ENCODE measurements at places on chromosomes 2 and 18.
A peak's percentile ranks its signal among the peaks of the same experiment; 100 is the strongest.

- no peak for DNase-seq
Measured at GRCh38 chr2:85110991-85111560, 22.1 kb upstream of the TCF7L1 start.

- DNase-seq: no peak
Measured at GRCh38 chr18:33699372-33699771, 121.4 kb downstream of the ASXL3 start.

GRCh38 chr18:43420950-43421349 is 143.7 kb upstream of the SYT4 start:
- DNase-seq: no peak

DNA sequence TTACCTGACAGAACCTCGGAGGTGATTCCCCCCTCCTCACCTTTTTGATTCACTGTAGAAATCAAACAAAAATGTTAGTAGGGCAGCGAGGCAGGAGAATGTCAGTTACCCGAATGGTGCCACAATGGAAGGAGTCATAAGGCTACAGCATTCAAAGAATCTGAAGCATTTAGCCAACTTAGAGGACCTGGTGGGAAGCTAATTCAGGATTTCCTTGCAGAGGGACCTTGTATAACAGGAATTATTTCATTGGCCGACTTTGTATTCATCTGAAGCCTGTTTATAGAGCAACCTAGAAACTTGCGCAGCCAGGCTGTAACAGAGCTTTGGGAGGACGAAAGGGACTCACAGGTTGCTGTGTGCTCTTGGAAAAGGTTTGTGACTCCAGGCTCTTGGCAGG is 129.1 kb upstream of the MMADHC start:
- DNase-seq: no peak

DNA sequence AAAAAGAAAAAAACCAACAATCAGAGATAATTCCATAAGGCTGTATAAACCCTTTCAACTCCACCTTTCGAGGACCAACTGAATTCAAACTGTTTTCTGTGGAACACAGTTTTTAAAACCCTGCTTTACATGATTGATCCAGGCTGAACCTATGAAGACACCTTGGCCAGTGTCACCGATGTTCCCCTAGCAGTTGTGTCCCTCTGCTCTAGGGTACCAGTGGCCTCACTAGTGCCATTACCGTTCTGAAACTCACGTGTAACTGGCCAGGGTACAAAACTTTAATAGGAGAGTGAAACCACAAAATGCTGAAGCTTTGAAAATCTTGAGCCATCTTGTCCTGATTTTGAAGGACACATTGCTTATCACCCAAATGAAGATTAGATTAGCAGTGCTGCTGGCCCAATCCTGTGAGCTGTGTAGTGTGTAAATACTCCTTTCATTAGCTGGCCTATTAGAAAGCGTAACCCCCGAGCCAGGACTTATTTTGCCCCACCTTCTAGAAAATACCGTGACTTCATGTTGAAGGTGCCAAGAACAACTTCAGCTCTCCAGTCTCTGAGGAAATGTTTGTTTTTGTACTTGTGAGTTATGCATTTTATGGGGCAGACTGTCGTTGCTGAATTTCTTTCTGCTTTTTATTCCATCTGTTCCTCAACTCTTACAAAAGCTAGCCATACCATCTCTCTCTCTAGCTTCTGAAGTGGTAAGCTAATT is 147.8 kb upstream of the MAP3K20 start:
- peak; percentile 82 for DNase-seq

Measured in skeletal muscle cell (primary cell).